KG1 (cell line): ENCODE measurements at places on chromosomes 5 and 9.

DNA sequence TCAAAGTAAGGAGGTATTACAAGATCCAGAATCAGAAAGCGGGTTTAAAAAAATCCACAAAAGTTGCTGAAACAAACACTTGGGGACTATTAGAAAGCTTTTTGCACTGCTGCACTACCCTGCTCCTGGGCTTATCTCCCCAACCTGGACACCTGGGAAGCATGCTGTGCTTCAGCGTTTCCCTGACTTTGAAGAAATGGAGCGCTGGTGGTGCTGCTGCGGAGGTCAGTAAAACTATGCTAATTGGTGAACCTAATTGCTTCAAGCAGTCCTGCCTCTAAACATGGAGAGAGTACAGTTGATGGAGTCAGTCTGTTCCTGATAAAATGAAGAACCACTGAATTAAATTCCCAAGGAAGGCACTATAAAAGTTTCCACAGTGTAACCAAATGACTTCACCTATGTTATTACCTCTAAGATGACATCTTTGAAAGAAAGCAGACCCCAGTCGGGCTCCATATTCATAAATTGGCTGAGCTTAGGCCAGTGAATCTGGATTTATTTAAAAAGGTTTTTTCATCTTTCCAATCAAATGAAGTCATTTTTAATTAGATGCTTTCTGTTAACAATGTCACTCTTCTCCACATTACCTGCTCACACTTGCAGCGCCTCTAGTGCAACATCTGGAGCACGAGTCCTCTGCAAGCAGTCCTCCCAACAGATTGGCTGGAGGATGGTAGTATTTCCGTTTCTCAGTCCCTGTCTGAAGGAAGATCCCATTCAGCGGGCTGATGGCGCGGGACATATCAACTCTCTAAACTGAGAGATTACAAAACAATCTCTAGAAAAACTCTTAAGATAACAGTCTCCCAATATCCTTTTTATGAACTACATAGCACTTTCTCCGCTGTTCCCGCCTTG, 11.5 kb downstream of the NR2F1-AS1 start:
- DNase-seq, result no peak

DNA sequence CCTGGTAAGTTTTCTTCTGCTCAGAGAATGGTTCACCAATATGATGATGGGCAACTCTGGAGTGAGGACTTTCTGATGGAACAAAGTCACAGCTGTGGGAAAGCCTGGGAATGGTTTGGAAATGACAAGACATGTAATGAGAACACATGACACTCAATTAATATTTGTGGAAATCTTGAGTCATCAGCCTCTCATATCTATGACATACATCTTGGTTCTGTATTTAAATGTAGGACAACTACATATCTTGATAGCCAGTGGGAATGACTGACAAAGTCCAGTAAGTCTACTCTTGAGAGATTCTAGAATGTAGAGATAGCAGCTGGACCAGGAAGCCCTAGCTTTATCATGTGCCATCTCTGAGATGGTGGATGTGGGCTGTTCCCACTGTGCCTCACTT, 85.5 kb downstream of the PALM2AKAP2 start:
- no peak for DNase-seq

- DNase-seq, result no peak
These were observed 143.3 kb downstream of the INSYN2B start for GRCh38 chr5:169836835-169837536.

DNA sequence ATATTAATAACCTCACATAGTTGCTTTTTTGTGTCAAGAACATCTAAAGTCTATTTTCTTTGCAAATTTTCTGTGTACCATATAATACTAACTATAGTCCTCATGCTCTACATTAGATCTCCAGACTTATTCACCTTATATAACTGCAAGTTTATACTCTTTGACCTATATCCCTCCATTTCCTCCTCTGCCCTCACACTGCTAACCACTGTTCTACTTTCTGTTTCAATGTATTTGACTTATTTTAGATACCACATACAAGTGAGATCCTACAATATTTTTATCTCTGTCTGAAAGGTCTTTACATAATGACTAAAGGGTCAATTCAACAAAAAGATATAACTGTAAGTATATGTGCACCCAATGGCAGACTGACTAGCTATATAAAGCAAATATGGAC, 789.7 kb upstream of the ZNF608 start:
- DNase-seq, result no peak

DNA sequence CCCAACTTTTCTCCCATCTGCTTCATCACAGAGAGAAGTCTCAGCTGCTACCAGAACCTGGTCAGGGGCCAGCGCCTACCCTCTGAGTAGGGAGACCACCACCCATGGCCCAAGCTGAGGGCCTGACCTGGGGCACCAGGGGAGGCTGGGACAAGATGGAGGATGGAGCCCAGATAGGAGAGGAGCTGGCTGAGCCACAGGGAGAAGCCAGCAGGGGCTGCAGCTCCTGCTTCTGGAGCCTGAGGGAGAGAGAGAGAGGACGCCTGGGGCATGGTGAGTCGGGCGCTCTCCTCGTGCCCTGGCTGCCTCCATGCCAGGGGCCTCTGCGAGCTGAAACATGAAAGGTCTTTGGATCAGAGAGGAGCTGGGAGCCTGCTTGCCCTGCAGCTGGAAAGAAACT, 1.4 kb upstream of the FOXI1 start:
- no peak for DNase-seq

DNA sequence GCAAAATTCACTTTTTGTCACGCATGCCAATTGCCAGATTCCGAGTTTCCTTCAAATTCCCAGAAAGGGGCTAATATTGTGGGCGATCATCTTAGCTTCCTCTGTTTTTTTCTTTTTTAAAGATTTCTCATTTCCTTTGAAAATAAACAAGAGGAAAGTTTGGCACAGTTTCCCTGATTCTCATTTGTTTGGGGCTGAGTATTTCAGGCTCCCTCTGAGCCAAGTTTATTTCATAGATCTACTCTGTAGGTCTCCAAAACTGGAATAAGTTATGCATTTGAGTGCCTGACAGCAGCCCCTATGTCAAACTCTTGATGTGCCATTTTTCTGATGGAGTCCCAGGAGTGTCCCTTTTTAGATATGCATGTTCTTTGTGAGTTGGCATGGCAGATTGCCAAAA, 1297.2 kb upstream of the WWC1 start:
- no peak for DNase-seq

DNA sequence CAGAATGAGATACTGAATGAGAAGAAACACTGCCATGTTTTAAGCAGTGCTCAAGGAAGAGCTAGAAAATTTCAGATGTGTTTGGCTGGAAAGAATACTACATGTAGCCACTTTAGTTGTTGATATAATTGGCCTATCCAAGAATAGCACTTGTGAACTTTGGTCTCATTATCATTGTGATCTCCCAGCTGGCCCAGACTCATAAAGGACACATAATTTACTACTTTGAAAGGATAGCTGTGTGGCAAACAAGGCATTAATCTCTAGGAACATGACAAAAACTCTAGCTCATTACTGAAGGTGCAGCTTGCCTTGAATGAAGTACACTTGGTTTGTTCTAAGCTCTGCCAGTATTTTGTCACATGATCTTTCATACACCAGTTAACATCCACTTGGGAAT, 356.3 kb downstream of the CSNK1G3 start:
- DNase-seq, result no peak
